ENCODE measurements at places on chromosomes 11 and 22.

GRCh38 chr22:32248276-32248675 lies 6.9 kb downstream of the SLC5A4 start:
- DNase-seq, result no peak

GRCh38 chr11:57340039-57340615 lies 2.0 kb downstream of the P2RX3 start:
- DNase-seq, result no peak

DNA sequence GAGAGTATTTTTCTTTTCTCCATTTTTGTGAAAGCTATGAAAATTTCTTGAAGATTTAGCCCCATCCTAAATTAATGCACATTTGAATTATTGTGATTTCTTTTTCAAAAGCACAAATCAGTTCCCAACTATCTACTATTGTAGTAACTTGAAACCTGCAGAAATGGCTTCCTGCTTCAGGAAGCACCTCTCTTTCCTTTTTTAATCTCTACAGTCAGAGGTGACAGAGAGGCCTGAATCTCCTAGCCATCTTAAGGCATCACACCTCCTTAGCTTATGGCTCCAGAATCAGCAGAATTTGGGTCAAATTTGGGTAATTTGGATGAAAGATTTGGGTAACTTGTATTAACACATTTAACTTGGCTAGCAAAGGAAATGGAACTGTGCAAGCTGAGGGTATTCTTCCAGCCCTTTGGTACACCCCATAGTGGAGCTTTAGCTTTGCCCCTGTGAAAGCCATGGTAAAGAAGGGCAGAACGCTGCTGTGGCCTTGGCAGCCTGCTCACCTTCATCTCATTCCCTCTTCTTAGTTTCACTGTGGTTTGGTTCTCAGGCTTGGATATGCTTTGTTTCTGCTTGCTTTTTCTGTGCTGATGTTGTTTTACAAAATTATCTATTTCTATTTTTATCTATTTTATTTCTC lies 16.2 kb downstream of the TBCEL start:
- no peak for DNase-seq

- DNase-seq, result no peak
Measured at GRCh38 chr11:28713850-28714249, 605.7 kb downstream of the METTL15 start.

- no peak for DNase-seq
Measured at GRCh38 chr22:46339956-46340355, 4.4 kb downstream of the TRMU start.

DNA sequence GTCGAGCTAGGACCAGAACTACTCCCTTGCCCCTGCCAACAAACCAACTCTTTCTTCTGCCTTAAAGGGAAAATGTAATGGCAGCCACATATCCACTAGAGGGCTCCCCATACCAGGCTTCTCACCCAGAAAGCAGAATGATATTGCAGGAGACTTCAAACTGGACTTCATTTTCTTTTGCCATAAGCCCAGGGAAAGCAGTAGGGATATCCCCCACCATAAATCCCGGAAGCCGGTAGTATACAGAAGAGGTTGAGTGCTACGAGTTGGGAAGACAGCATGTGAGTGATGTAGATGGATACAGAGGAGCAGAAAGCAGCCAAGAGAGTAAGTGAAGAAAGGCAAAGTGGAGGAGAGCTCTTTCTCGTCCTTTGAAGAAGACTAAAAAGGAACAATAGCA lies 12.1 kb downstream of the PLAAT5 start:
- peak; percentile 76 for DNase-seq

GRCh38 chr11:119029340-119030028 lies 1.2 kb downstream of the SLC37A4 start:
- no peak for DNase-seq

DNA sequence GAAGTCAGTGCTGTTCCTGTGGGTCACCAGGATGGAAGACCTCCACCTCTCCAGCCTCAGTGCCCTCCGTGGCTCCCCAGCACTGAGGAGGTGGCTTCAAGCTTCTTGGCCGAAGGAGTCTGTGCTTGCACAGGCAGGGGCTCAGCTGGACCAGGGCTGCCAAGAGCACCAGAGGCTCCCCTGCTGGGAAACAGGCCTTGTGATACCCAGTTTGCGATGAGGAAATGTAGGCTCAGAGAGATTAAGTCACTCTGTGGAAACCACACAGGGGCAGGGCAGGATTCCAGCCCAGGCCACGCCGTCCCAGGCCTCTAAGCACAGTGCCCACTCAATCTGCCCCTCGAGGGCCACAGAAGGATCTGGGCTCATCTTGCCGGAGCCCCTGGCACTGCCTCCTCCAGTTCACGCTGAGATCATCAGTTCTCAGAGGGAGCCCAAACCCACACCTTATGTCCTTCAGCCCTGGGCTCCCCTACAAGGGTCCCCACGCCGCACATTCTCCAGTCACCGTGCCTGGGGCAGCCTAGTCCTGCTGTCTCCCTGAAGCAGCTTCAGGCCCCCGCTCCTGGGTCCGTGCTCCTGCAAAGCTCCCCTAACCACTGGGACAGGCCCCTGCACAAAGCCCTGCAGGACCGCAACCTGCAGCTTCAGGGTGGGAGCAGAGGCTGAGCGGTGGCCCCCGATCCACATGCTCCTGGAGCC lies 21.6 kb downstream of the ANO1 start:
- DNase-seq, result no peak

- no peak for DNase-seq
Measured at GRCh38 chr11:76277298-76278175, 71.2 kb upstream of the WNT11 start.

- no peak for DNase-seq
Measured at GRCh38 chr11:101441747-101442146, 142.1 kb downstream of the TRPC6 start.

DNA sequence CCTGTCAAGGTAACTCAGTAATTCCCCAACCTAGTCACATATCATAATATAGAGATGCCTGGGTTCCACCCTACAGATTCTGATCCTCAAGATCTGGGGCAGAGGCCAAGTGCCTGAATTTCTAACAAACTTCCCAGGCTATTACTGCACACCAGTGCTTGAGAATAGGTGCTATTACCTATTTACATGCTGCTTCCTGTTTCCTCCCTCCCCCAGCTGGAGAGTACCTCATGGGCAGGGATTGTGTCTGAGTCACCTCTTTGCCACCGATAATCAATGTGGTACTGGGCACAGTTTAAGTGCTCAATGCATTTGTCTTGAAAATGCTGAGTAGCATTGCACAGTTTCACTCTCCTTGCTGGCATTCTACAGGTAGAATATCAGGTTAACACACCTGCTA lies 582.2 kb upstream of the CADM1 start:
- no peak for DNase-seq

All from SW 1271 (cell line).